Epithelial cell of proximal tubule (primary cell): ENCODE measurements at places on chromosomes 4 and X.

DNA sequence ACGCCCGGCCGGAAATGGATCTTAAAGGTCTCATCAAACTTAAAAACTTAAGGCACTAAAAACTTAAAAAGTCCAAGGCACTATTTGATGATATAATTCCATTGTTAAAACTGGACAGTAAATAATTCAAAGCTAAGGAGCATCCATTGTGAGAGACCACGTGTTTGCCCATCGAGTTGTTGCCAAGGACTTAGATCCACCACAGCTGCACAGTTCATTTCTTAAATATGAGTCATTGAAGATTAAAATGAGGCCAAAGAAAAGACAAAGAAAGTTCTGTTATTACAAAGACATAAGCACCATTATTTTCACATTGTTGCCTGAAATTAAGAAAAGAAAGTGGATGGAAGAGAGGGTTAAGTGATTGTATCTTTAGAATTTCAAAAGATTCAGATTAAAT is 411.5 kb upstream of the FTHL17 start:
- DNase-seq, result no peak

DNA sequence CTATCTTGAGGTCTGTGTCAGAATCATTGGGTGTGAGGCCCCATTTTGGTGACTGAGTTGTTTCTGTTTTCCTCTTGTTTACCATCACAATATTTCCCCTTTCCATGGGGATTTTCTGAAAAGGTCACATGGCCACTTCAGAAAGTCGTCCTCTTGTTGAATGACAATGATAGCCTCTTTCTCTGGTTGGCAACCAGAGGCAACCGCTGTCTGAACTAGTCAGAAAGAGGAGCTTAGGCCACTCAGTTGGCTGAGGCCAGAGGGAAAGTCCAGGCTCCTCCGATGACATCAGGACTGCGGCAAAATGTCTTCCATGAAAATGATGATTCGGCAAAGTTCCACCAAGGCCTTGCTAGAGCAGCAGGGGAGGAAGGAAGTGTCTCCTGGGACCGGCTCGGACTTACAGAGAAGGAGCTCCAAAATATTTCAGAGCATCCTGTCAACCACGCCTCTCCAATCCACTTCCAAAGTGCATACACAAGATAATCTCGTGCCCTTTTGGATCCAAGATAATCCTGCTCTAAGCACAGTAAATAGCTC is 19.1 kb upstream of the RBM47 start:
- no peak for DNase-seq

DNA sequence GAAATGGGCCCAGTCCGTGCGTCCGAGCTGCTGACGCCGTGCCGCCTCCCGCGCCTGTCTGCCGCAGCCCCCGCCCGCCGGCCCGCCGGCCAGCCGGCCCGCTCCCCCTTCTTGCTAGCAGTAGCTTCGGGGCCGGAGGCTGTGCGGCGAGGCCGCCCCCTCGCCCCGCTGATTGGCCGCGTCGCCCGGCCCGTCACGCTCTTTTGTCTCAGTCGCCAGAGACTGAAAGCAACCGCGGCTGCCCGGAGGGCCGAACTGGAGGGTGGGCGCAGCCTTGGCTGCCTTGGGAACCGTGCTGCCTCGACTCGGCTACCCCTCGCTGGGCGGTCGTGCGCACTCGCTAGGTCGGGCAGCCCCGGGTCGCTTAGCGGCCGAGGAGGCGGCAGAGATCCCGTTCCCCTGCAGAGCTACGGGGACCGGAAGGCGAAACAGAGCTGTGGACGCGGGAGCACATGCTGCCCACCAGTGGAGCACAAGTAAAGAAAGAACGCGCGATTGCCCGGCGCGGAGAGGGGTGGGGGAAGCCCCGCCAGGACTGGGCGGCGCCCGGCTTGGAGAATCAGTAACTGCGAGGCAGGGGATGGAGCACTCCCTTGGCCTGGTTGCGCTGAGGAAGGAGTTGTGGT is at the start of gene ZCCHC18:
Gene ZCCHC18 (plus strand): TSS at position 198 of the 626 bp plus-strand sequence. CDS start 1,589 bp downstream, outside the sequence.
- no peak for DNase-seq

- peak; percentile 35 for DNase-seq
Measured at GRCh38 chrX:120769576-120770341, 105.9 kb downstream of the CT47B1 start.

DNA sequence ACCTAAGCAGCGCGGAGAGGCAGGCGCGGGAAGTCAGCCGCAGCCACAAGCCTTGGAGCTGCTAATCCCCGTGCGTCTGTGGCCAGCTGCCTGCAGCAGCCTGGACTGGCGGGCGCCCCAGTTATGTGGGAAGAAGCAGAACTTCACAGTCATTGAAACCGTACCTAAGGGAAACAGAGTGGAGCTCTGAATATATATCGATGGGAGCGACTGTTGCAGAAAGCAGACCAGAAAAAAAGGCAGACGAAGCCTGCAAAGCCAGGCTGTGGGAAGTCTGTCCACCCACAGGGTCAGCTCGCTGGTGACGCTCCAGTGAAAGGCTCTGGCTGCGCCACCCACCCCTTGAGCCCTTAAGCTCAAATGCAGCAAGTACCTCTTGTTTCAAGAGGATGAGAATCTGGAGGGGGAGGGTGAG is 24.7 kb downstream of the KCNE5 start:
- DNase-seq, result no peak

GRCh38 chr4:155734065-155734464 is 24.8 kb upstream of the GUCY1B1 start:
- no peak for DNase-seq

GRCh38 chr4:26858035-26858918 is 2.4 kb upstream of the STIM2 start:
- DNase-seq, result no peak

DNA sequence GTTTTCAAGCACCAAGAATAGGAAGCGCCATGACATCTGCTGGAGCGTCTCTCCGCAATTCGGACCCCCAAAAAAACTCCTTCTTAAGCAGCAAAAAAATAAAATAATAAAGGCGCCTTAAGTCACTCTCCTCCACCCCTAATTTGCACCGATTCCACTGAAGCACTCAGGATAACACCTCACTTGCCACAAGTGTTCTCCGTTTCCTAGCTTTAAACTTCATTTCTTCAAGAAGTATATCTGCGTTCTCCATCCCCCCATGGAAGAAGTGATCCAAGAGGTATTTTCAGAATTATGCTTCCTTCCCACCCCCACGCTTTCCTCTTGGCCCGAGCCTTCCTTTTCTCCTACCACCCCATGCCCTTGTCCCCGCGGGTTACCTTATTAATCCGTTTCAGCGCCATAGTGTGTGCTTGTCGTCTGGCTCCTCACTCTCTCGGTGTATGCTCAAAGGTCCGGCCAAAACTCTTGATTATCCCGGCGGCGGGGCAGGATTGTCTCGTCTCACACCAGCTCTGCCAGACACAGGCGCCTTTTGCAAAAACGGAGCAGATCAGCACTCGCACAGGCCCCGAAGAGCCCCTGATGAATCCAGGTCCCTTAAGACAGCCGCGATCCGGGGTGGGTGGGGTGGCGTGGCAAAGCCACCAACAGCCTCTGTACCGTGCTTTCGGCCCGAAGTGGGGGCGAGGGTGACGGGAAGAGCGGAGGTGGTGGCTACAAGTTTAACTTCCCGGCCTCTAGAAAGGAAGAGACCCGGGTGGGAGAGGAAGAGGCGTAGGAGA is 1.1 kb downstream of the UBE2D3 start:
- DNase-seq, result no peak

DNA sequence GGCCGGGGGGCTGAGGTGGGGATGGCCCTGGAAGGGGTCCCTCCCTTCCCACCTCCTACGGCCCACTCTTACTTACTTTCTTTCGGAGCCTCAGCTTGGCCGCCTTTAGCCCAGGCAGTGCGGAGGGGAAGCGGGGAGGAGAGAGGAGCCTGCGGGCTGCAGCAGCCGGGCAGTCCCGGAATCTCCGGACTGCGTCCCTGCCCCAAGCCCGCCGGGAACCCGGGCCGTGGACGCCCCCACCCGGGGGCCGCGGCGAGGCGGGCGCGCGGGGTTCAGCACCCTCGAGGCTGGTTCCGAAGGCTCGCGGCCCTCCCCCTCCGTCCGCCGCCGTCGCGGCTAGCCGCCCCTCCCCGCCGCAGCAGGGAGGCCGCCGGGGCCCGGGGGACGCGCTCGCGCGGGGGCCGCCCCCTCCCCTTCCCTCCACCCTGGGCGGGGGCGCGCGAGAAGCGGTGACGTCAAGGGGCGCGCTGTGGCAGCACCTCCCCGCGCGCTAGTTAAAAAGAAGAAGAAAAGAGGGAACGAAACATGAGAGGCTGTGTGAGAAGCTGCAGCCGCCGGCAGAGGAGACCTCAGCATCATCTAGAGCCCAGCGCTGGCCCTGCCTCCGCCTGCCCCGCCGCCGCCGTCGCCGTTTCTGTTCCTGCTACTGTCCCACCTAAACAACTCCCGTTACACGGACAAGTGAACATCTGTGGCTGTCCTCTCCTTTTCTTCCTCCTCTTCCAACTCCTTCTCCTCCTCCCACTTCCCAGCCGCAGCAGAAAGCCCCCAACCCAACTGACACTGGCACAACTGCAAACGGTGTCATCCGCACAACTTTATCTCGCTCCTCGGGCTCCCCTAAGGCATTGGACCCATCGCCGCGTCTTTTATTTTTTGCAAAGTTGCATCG is at the start of gene HHIP:
Gene HHIP (plus strand): TSS at position 526 of the 892 bp plus-strand sequence. CDS start 520 bp downstream, outside the sequence.
- DNase-seq, result no peak

DNA sequence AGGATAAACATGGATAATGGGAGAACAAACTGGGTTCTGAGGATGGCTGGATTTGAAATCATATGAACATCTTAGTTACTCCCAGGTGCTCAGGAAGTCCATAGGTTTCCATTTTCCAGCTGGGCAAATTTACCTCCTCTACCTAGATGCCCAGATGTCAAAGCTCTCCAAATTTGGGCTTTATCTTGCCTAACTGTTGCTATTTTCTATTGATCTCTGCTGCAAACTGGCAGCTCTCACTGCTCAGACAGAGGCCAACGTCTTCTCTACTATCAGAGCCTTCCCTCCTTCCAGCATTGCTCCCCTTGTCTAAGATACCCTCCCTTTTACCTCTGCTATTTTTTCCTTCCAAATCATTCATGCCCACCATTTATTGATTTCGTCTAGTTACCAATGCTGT is 62.1 kb downstream of the LDB2 start:
- no peak for DNase-seq

DNA sequence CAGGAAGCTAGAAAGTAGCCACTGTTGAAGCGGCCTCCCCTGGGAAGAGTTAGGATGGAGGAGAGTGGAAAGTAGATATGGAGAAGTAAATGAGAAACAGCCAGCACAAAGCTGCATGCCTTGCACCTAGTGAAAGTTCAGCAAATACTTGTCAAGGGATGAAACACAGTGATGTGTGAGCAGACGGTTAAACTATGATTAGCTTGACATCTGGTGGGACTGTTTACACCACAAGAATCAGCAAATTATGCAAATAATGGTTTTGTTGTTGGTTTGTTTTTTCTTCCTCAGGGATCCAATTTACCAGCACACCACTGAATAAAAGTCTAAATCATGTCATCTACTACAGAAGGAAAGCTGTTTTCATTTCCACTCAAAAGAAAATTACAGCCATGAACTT is 87.1 kb downstream of the CORIN start:
- no peak for DNase-seq

- DNase-seq, result no peak
Measured at GRCh38 chr4:55578341-55579010, 13.6 kb downstream of the PDCL2 start.

DNA sequence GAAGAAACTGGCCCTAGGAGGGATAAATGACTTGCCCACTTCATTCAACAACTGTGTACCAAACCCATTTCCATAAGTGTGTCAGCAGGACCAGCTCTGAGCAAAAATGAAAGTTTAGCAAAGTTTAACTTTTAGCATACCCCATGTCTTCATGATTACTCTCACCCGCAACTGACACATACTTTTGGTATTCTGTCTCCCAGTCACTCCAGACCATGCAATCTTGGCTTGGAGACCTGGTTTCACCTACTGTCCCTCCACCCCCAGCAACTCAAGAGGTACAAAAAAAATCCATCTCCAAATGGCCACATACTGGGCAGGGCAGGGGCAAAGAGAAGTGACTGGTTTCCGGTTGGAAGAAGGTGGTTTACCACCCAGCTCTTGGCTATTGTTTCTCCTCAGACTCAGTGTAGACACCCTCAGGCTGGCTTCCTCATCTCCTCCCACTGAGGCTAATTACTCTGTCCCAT is 79.8 kb downstream of the RLIM start:
- DNase-seq, result no peak

DNA sequence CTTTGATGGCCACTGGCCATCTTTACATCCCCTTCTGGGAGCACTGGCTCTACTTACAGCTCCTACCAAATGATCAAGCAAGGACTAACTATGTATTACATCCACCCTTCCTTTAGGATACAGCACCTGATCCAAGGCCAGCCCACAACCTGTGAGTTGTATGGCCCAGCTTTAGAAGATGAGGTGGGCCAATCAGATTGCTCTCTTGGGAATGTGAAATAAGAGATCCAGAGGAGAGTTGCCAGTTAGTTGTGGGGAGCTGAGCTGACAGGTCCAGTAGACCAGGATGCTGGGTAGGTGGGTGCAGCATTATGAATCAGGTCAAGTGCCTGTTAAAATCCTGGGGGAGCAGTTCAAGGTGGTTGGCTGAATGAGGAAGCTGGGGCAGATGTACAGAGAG is 111.5 kb downstream of the GNL3L start:
- no peak for DNase-seq

GRCh38 chr4:14575919-14576318 is 426.4 kb upstream of the CPEB2 start:
- DNase-seq, result no peak

- no peak for DNase-seq
Measured at GRCh38 chr4:10715135-10715534, 30.6 kb upstream of the CLNK start.

DNA sequence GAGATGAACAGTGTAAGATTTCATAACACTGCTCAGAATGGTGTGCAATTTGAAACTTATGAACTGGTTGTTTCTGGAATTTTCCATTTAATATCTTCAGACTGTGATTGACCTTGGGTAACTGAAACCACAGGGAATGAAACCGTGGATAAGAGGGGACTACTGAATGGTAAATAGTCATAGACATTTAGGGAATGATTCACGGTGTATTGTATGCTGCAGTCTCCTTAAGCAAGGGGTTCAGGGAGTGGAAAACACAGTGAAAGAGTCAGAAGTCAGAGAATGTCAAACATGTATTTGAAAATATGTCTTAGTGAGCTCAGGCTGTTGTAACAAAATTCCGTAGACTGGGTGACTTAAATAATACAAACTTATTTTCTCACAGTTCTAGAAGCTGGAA is 398.2 kb upstream of the DIPK2B start:
- no peak for DNase-seq

- no peak for DNase-seq
Measured at GRCh38 chr4:95506264-95506663, 42.5 kb downstream of the UNC5C start.

- no peak for DNase-seq
Measured at GRCh38 chrX:17882680-17883079, 21.6 kb upstream of the RAI2 start.

DNA sequence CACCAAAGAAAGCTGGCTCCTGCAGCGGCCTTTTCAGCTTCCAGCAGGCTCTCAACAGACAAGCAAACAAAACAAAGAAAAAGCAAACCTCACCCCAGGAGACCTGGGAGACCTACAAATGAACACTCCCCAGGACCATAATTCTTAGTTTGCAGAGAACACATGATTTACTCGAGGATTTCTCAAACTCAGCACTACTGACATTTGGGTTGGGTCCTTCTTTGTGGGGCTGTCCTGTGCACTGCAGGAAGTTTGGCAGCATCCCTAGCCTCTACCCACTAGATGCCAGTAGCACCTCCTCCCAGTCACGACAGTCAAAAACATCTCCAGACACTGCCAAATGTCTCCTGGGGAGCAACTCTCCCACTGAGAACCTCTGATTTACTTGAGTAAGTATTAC is 21.9 kb downstream of the APOO start:
- no peak for DNase-seq
